Mesenteric fat pad (tissue), 1 donor: ENCODE measurements at places on chromosomes 12 and 14.

GRCh38 chr14:86050757-86051156 is 520.8 kb downstream of the FLRT2 start:
- DNase-seq: no peak

DNA sequence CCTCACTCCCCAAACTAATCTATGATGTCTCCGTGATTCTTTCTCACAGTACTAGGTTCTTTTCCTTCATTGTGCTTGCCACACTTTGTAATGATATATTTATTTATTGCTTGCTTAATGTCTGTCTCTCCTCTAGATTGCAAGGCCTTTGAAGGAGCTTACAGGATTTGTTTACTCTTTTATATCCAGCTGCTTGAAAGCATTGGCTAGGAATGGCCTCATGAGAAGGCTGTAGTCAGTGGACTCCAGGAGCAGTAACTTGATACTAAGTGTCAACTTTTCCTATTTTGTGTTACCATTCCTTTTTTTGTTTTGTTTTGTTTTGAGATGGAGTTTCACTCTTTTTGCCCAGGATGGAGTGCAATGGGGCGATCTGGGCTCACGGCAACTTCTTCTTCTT is 7.3 kb upstream of the FAM234B start:
- no peak for DNase-seq

- no peak for DNase-seq
Measured at GRCh38 chr12:66025477-66025876, 105.1 kb downstream of the LLPH start.

DNA sequence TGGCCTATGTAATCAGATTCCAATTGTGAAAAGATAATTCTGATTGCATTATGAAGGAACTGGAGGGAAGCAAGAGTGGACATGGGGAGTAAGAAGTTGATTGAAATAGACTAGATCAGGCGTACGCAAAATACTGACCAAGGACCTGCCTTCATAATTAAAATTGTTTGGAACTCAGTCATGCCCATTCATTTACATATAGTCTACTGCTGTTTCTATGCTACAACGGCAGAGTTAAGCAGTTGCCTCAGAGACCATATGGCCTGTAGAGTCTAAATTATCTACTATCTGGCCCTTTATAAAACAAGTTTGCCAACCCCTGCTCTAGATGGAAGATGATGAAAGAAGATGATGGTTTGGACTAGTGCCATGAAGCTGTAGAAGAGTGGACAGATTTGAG is 170.0 kb upstream of the ARID2 start:
- DNase-seq: no peak

DNA sequence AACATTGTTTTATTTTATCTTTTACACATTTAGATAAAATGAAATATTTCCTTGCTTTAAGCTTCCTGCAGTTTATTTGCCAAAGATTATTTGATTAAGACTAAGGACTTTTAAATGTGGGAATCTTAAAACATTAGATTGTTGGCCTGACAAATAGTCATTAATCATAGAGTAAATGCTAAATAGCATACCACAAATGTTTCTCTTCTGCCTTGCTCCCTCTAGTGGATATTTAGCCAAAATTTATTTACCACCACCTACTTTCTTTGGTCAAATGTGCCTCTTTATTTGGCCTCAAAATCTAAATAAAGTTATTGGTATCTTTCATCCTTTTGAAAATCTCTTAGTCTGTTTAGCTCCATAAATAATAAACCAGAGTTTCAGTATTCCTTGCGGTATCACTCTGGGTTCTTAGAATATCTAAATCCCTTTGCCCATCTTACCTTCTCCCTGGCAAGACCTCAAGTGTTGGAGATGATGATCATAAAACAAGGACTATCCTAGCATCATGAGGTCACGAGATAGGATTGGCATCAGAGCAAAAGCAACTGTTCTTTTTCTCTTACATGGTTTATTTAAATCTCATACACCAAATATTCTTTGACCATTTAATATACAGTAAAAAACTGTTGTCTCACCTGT is 150.6 kb upstream of the AEBP2 start:
- DNase-seq: no peak
